ENCODE measurements at places on chromosomes 7 and 10.
A peak's percentile ranks its signal among the peaks of the same experiment; 100 is the strongest.

- DNase-seq: no peak
Observed at GRCh38 chr10:126501828-126502227, 113.6 kb upstream of the ADAM12 start.

GRCh38 chr10:97362310-97363033 is 27.9 kb upstream of the FRAT2 start:
- DNase-seq: no peak

GRCh38 chr7:50268990-50269389 is 35.5 kb upstream of the IKZF1 start:
- no peak for DNase-seq

DNA sequence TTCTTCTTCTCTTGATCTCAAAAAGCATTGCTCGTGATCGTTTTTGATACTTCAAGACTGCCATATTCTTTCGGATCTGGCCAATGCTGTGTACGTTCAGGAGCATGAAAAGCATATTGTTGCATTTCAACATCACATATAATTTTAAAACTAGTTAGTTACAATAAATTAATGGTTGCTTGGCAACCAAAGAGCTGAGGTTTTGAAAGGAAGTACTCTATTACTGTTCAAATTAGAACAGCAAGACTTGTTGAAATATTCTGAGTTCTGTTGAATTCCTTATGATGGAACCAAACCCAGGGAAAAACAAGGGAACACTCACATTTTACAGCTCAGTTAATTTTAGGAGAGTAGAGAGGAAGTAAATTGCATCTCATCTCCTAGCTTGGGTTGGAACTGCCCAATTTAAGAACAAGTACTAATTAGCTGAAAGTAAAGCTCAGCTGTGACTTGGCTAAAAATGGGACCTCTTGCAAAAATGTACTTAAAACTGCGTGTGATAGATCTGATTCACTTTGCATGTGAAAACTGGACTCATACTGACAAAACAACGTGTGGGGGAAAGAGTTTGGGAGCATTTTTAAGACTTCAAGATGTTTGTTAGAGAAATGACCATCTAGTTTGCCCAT is 21.2 kb downstream of the OR9A2 start:
- DNase-seq: no peak

- DNase-seq: peak; percentile 38
Observed at GRCh38 chr7:30159698-30160143, 24.9 kb downstream of the MTURN start.

DNA sequence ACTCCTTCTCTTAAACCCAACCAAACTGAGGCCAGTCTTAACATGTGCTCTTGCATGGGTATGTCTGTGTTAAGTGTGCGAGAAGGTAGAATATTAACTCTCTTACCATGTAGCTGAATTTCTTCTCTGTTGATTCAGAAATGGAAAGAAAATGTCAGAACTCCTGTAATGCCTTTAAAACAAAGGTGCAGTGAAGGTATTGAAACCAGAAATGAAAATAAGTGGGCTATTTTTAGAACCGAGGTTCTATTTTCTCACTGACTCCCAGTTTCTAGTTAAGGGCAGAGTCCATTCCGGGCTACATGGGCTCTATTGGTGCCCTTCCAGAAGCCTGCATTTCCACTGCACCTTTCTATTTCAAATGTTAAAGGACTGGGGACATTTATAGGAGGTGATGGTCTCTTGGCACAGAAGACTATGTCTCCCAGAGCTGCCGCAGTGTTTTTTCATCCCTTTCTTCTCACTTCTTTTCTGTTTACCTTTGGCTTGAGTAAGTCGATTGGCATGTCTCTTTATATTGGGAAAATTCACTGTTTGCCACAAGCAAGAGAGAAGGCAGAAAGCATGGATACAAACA is 174.9 kb downstream of the LRMDA start:
- DNase-seq: no peak

DNA sequence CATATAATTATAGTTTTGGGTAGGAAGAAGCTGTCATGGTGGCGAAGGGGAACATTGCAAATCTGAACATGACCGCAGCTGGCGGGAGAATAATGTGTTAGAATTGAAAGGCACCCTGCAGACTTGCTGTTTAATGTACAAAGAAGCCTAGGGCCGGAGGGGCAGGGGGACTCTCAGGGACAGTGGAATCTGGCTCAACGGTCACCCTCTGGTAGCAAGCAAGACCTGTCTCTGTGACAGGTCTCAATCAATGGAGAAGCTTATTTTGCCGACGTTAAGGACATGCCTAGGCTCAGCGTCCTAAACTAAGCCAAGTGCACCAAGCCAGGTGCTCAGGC is 177.3 kb downstream of the NSUN6 start:
- DNase-seq: no peak

- DNase-seq: no peak
Observed at GRCh38 chr7:121262221-121262620, 66.6 kb upstream of the WNT16 start.

DNA sequence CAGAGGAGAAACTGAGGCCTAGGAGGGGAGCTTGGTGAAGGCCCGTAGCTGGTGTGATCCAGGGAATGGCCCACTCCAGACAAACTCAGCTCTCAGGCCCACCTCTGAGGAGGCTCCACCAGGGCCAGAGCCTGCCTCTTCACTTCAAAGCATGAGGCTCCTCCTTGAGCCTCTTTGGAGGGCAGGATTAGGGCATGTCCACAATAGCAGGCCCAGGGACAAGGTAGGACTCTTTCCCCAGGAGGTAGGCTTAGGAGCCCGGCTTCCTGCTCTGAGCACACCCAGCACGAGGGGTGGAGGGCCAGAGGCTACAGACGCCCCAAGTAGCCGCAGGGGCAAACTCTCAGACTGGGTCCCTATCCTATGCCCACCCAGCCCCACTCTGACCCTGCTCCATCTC is 164.6 kb upstream of the ZMIZ1 start:
- no peak for DNase-seq
